ENCODE measurements at places on chromosomes 7 and 10. TPM values are rescaled to one million over a fixed set of nuclear protein-coding genes. Genes with fewer than 3 reads are reported as not detected.

DNA sequence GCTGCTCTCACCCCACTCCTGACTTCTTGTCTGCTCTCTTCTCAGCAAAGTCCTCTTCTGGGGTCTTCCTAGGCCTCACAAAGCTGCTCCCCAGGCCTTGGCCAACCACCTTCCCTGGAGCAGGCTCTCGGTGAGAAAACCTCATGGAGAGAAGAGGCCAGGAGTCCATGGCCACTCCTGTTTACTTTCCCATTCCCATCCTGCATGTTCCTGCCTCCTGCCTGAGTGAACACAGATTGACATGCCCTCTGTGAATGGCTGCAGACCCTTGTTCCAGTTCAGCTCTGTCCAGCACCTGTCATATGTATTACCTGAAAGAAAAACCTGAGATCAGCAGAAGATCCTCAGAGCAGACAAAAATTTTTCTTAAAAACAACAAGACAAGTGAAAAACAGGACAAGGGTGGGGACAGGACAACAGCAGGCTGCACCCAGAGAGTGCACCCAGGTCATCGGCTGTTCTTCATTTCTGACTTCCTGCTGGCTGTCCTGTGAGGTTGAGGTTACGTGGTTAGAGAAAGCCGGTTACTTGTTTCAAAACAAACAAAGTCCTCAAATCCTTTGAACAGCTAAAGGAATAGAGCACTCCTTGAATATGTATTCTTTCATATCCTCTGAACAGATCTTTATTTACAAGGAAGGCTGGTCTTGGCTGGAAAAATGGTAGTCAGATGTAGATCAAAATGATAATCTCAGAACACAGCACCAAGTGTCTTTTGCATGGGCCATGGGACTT lies 34.0 kb upstream of the DLD start:
- peaks cover 4% of the 10 kb centered on the region for H3K4me1 ChIP-seq
- H3K27ac ChIP-seq: peak overlapping the region; percentile 63
- no peaks in the 10 kb centered on the region for H3K27me3 ChIP-seq
- no peaks in the 10 kb centered on the region for H3K36me3 ChIP-seq

DNA sequence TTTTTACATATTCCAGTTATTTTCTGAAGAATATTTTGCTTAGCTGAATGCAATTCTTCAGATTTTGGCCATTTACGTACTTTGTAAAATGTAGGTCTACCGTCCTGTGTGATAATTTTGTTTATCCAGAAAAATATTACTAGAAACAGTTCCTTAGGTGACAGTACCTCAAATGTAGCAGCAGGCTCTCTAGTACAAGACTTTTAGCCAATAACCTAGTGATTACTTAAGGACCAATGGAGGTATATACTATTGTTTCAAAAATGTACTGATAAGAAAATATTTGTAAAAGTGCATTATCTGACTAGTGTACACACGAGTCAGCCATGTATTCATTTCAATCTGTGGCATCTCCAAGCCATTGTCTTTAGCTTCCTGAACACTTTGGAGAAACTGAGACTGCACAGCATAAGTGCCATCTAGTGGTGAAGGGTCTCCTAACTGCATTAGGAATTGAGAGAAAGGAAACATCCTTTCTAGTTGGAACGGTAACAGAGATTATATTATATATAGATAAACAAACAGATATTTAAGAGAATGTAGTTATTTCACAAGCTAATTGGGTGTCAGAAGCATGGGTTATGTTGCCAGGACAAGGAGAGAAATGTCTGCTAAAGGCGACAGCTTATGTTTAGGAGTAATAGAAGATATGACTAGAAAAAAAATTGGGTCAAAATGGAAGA lies 23.7 kb downstream of the RTKN2 start:
- H3K36me3 ChIP-seq: no peaks in the 10 kb centered on the region
- H3K4me3 ChIP-seq: no peak overlapping the region
- peak; percentile 70 for DNase-seq

DNA sequence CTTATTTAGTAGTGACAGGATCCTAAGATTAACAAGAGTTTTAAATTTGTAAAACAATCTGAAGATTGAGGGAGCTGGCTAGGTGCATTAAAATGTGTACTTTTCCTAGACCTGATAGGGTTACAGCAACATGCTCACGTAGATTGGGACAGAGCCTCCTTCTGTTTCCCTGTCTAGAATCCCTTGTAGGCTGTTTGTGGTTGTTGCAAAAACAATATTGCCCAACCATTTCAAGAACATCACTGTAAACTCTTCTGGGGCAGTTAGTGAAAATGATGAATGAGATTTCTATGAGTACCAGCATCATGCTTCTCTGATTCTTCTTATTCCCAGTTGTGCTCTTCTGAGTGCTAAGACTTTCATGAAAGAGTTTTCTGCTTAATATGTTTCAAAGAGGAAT lies 14.7 kb upstream of the CPED1 start:
- H3K4me1 ChIP-seq: no peaks in the 10 kb centered on the region
- no peak overlapping the region for H3K27ac ChIP-seq
- peaks cover 8% of the 10 kb centered on the region for H3K36me3 ChIP-seq
- DNase-seq: no peak
- no peaks in the 10 kb centered on the region for H3K27me3 ChIP-seq
- H3K4me3 ChIP-seq: no peak overlapping the region

The HOXA9 gene
- total RNA-seq: 22.1 TPM

DNA sequence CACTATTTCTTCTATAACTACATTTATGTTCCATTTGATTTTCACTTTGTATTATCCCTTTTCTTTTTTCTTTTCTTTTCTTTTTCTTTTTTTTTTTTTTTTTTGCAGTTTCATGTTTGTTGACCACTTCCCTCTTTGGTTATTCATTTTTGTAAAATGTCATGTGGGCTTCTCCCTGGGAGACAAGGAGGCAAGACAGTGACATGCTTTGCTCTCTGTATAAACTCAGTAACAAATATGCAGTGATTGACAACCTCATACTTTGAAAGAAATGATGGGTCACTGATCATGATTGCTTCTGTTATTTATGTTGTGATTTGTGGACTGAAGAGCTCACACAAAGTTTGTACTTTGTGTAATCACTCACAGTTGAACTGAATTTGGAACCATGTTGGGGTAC lies 90.2 kb upstream of the ABI1 start:
- no peak overlapping the region for H3K4me3 ChIP-seq
- no peak overlapping the region for H3K27ac ChIP-seq
- no peaks in the 10 kb centered on the region for H3K27me3 ChIP-seq
- DNase-seq: no peak
- H3K36me3 ChIP-seq: no peaks in the 10 kb centered on the region

GRCh38 chr7:111329367-111330234 lies 232.7 kb downstream of the IMMP2L start:
- no peaks in the 10 kb centered on the region for H3K27me3 ChIP-seq
- DNase-seq: no peak
- H3K27ac ChIP-seq: no peak overlapping the region
- no peaks in the 10 kb centered on the region for H3K4me1 ChIP-seq
- no peak overlapping the region for H3K4me3 ChIP-seq

The HTR5A gene
- not detected for total RNA-seq

DNA sequence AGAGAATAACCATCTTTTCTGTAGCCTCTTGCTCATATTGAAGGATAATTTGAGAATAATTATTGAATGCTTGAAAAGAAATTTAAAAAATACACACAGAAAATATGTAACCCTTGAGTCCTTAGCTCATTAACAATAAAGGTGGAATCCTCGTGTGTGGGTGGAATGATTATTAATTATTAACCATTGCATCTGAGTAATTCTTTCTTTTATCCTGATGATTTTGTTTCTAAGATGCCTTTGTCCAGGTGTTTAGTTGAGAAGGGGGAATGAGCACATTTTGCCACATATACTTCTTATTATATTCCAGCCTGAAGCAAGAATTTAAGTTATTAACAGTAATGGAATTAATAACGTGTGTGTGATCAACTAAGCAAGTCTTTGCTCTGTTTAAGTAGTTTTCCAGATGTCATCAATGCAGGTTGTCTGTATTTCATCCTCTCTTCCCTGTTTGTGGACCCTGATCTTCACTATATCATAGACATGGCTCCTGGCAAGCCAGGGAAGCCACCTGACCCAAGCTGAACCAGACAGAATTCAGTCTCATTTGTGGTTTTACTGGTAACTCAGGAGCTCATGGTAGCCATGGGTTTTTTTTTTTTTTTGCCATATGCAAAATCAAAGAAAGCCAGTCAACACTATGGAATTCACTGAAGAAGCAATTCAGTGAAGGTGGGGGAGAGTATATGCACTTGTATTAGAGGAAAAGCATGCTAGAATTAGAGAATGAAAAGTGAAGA lies 144.3 kb downstream of the KIF20B start:
- no peak overlapping the region for H3K4me3 ChIP-seq
- H3K4me1 ChIP-seq: no peaks in the 10 kb centered on the region
- no peak overlapping the region for H3K27ac ChIP-seq
- no peaks in the 10 kb centered on the region for H3K27me3 ChIP-seq
- H3K36me3 ChIP-seq: no peaks in the 10 kb centered on the region

The AKR1D1 gene
- total RNA-seq: not detected

- no peaks in the 10 kb centered on the region for H3K36me3 ChIP-seq
- no peak overlapping the region for H3K27ac ChIP-seq
- H3K4me1 ChIP-seq: no peaks in the 10 kb centered on the region
- no peak for DNase-seq
- no peak overlapping the region for H3K4me3 ChIP-seq
These were observed 282.0 kb downstream of the ADK start for GRCh38 chr10:74432841-74433594.

- no peaks in the 10 kb centered on the region for H3K27me3 ChIP-seq
- H3K27ac ChIP-seq: no peak overlapping the region
- no peaks in the 10 kb centered on the region for H3K4me1 ChIP-seq
- DNase-seq: no peak
- H3K36me3 ChIP-seq: no peaks in the 10 kb centered on the region
These were observed 535.8 kb downstream of the SDK1 start for GRCh38 chr7:3836855-3837254.

DNA sequence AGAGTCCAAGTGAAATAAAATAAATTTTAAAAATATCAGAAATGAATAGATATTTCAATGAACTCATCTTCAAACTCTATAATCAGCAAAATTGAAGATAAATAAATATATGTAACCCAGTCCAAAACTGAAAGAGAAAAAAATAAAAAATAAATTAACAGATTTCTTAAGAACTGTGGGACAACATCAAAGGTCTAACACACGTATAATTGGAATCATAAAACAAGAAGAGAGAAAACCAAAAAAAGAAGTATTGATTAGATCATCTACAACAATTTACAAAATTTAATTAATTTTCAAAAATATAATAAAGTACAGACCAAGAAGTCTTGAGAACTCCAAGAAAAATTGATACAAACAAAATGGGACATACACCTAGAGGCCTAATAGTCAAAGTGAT lies 625.8 kb upstream of the SORCS1 start:
- H3K27ac ChIP-seq: no peak overlapping the region
- no peaks in the 10 kb centered on the region for H3K27me3 ChIP-seq
- H3K4me3 ChIP-seq: no peak overlapping the region
- no peaks in the 10 kb centered on the region for H3K36me3 ChIP-seq

The SPDYE2 gene
- not detected for total RNA-seq

The IGFBP3 gene
- 36.9 TPM for total RNA-seq

The GDF2 gene
- not detected for total RNA-seq

GRCh38 chr7:92259610-92260247 lies 14.0 kb downstream of the ANKIB1 start:
- DNase-seq: no peak
- no peak overlapping the region for H3K4me3 ChIP-seq
- H3K36me3 ChIP-seq: no peaks in the 10 kb centered on the region
- no peak overlapping the region for H3K27ac ChIP-seq

- H3K27ac ChIP-seq: no peak overlapping the region
- no peak for DNase-seq
- H3K4me3 ChIP-seq: no peak overlapping the region
- no peaks in the 10 kb centered on the region for H3K36me3 ChIP-seq
- no peaks in the 10 kb centered on the region for H3K27me3 ChIP-seq
These were observed 32.1 kb upstream of the NMT2 start for GRCh38 chr10:15200626-15201025.

DNA sequence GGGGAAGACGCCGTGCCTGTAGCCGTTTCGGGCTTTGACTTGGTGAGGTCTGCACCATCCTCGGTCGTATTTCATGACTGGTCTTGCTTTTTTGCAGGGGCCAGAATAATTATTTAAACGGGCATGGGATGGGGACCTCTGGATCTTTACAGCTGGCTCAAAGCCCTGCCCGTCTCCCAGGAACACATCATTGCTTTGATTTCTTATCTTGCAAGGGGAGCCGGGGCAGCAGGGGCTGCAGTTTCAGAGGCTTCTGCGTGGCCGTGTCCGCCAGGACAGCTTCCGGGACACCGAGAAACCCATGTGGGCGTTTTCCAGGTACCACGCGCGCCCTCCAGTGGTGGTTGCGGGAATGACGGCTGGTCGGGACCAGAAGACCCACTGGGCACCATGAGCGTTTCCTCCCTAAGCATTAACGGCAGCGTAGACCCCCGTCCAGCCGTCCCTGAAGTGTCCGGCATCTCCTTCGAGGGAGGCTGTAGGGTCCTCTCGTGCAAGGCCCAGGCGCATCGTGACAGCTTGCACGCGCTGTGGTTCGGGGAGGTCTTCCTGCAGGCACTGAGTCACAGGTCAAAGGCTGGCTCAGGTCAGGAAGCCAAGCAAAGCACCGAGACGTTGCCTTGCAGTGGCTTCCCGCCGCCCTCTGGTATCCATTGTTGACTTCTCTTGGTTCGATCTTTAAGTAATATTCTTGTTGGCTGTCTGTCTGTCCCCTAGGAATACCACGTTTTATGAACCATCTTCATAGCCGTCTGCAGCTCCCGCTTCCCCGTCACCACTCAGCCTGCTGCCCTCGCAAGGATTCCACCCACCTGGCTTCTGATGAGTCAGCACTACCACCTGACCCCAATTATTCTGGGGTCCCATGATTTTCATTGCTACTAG lies 16.2 kb upstream of the ZFAND2A start:
- no peaks in the 10 kb centered on the region for H3K27me3 ChIP-seq
- no peak overlapping the region for H3K27ac ChIP-seq
- peak overlapping the region; percentile 20 for H3K4me3 ChIP-seq

DNA sequence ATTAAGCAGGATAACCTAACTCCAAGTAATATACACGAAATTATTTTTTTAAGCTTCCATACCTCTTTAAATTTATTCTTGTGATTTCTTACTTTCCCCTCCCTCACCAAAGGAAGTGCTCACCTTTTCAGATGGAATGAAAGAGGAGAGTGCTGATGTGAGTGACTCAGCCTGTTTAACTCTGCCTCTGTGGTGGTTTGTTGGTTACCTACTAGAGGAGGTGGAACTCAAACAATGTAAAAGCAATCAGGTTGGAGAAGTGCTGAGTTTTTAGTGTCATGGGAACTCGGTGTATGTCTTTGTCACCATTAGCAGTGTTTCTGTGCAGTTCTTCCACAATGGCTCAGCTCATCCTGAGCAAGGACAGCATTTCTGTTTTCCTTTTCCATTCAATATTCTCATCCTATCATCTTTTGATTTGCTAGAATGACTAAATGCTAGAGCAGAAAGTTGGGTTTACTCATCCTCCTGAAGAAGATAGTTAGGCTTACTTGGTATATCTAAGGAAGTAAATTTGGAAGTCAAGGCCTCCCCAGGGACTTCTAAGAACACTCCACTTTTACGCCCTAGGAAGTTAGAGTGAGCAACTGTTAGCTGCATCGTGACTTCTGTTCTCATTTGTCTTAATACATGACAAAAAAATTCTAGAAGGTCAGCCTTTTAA lies 6.0 kb downstream of the ADD3 start:
- H3K4me3 ChIP-seq: no peak overlapping the region
- H3K36me3 ChIP-seq: no peaks in the 10 kb centered on the region
- no peaks in the 10 kb centered on the region for H3K27me3 ChIP-seq
- H3K4me1 ChIP-seq: no peaks in the 10 kb centered on the region
- no peak overlapping the region for H3K27ac ChIP-seq

GRCh38 chr10:129004398-129004797 lies 462.6 kb upstream of the MGMT start:
- H3K4me3 ChIP-seq: no peak overlapping the region
- H3K27ac ChIP-seq: no peak overlapping the region
- H3K36me3 ChIP-seq: no peaks in the 10 kb centered on the region
- no peaks in the 10 kb centered on the region for H3K27me3 ChIP-seq
- no peaks in the 10 kb centered on the region for H3K4me1 ChIP-seq
